ENCODE measurements at places on chromosomes 5 and 9.

- no peak for DNase-seq
These were observed 474.2 kb upstream of the RIOK2 start for GRCh38 chr5:97657239-97657638.

DNA sequence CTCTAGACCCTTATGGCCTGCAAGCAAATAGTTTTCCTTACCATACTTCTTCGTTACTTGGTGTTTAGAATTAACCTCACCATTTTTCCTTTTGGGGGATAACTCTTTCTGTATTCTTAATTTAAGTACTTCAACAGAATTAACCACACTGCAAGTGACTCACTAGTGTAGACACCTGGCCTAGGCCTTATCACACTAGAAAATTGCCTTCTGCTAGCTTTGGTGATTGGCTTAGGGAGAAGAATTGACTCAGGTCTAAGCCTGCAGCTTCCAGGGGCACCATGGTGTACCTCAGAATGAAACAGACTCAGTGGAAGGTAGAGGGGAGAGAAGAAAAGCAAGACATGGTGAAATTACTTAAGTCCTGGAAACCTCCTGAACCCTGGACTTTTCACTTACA is 112.8 kb upstream of the HMHB1 start:
- no peak for DNase-seq

DNA sequence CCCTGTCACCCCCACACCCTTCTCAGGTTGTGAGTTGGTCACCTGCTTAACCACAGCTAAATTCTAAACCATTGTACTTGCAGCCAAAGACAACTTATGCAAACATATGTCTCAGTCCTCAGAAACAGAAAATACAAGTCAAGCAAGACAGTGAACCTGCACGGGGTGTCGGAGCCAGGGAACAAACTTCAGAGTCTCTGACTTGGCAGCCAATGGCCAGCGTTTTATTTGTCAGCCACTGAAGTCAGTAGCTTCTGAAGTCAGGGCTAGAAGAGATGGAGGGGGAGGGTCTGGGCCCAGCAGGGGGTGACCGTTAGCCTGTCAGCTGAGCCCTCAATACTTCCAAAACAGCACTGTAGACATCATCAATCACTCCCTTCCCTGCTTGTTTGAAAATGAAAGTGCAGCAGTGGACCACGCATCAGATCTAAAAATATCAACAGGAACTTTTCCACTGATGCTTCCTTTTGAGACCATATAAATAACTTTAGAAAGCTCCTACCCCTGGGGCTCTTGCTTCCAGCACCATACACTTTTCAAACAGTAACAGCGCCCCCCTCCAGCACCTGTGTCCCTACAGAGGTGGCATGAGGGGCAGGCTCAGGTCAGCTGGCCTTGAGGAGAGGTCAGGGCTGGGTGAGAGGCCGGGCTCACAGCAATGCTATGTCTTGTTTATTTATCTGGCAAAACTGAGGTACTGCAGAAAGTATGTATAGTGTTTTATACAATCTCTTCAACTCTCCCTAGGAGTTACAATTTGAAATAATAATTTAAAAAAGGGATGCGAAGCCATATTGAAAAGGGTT is 142.5 kb downstream of the ACER2 start:
- no peak for DNase-seq

DNA sequence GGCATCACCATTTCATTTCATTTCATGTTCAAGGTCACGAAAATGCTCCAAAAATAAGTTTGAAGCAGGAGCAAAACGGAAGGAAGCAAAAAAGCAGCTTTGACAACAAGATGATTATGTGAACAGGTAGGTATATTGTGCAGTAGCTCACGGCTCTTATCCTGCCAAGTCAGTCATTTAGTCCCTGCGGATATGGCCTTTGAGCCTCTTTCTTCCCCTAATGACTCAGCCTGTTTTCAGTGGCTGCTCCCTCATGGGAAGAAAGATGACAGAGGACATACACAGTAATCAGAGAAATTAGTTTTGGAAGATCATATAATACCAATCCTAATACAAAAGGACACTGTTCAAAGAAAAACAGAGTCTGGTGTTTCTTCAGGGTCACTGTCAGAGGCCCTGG is 155.8 kb upstream of the GRAMD2B start:
- DNase-seq = no peak

DNA sequence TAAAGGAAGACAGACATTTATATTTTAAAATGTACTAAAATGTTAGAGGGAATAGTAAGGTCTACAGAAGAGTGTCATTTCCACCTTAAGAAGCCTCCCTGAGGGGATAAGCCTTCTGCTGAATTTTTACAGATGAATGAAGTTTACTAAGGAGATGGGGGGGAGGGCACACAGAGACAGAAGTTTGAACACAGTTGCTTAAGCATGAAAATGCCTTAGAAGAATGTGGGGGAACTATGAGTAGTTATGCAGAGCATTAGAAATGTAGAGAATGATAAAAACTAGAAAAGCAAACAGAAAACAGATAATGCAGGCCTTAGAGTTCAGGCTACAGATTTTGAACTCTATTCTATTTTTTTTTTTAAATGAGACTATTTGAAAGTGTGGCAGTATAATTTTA is 232.2 kb upstream of the VLDLR start:
- DNase-seq = no peak

GRCh38 chr5:102590467-102590866 is 91.7 kb upstream of the SLCO6A1 start:
- DNase-seq = no peak
